ENCODE measurements at places on chromosomes 16 and 17.

DNA sequence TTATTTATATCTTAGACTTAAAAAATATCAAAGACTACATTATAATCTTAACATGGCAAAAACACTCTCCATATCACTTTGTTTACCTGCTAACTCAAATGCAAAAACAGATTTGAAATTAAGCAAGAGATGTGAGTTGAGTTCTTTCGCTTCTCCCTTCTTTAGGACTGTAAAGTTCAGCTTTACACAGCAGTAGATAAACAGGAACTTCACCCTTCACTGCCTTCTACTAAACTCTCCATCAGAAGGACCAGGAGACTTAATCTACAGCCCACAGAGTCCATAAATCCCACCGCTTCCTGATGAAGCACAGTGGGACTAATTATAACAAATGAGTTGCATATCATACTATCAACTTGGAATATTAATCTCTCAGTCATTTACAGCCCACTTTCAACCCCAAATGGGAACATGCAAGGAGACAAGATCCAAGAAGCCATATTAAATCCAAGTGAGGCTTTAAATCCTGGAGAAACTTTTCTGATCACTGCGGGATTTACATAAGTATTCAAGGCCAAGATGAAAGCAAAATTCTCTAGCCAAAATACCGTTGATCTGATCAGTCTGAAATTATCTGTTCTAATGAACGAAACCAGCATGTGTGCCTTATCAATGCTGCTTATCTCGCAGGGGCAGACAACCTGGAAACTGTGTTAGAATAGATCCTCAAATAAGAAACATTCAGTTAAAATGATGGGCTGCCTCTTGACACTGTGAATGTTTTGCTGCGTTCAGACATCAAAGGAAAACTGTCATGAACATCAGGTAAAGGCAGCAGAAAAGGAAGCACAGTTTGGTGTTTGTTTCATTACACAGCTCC is 1.6 kb downstream of the AMFR start:
- no peak for DNase-seq

GRCh38 chr17:81608082-81608481 is 28.8 kb downstream of the NPLOC4 start:
- DNase-seq: peak; percentile 8

DNA sequence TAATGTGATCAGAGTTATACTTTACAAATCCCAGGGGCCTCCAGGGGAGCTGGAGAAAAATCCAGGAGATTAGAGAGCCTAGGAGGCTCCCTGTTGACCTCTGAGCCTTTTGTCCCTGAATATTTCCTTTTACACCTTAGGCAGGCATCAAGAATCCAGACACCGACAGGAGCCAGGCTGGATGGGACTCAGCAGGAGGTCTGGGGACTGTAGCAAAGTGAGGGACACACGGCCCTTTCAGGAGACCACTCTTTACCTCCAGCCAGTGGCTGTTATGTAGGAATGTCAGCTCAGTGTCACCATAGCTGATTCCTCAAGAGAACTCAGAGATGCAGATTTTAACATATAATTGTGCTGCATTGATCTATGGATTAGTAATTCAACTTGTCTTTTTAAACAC is 198.4 kb downstream of the SHISA9 start:
- DNase-seq: no peak

DNA sequence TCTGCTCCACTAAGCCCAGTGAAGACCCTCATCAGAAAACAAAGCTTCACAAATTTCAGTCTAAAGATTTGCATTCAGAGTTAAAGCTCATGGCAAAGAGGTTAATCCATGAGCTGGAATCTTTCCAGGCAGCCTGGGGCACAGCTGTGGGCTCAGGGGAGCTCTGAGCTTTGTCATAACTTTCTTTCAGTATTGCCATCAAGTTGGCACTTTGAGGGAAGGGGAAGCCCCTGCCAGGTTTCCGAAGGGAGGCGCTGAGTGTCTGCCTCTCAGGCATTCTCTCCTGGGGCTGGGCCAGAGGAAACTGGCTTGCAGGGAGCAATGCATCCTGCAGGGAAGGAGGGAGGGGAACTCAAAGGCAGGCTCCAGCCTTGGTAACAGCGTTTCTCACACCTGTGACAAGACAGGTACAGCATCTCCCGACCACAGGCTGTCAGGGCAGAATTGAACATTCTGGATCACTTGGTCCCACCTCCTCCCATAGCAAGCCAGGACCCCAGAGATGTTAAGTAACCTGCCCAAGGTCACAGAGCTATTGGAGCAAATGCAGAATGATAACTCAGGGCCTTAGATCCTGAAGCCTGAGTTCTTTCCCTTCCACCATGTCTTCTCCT is 3.9 kb downstream of the LPO start:
- no peak for DNase-seq

DNA sequence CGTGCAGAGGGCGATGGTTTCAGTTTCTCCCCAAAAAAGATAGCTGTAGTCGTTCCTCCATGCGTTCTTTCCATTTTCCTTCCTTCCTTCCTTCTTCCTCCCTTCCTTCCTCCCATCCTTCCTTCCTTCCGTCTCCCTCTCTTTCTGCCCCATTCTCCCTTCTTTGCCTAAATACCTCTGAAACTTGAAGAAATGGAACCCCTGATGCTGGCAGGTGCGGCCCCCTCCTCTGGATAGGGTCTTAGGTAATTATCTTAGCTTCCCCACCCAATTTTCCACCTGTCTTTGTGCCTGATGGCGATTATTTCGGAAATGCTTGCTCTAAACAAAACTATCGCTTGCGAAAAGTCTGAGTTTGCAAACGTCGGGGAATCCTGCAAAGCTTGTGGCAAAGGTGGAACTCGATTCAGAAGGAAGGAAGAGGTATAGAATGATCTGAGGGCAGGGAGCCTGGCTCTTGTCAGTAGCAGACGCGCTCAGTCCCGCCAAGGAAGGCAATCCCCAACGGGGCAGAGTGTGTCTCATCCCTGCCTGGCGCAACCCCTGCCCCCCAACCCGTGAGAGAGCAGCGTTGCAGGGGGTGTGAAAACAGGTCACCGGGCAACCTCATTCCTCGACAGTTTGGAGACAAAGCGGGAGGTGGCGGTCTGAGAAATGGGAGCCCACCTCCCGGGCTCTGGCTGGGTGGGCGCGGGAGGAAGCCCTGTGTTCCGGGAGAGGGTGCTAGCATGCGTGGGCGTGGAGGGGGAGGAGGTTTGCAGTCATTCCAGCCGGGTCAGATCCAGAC is 2.9 kb upstream of the CBX8 start:
- DNase-seq: no peak

GRCh38 chr16:20879175-20880040 is 20.8 kb downstream of the DCUN1D3 start:
- no peak for DNase-seq

- DNase-seq: no peak
These were observed 913 bp downstream of the SLC13A5 start for GRCh38 chr17:6712058-6712853.

DNA sequence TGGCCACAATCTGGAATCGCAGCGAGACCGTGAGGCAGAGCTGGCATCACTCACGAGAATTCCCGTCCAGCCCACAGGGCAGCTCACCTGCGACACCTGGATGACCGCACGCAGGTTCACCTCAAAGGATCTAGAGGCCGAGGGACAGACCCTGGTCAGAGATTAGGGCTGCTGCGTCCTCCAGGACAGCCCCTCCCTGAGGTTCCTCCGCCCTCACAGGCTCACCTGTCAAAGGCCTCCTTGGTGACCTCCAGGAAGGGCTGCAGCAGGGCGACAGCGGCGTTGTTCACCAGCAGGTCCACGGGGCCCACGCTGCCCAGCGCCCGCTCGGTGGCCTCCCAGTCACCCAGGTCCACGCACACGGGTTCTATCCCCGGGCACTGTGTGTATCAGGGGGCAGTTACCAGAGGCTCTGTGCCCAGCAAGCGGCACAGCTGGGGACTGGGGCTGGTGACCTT is 834 bp downstream of the DCXR start:
- DNase-seq: no peak

All from skeletal muscle cell (primary cell).